T-cell (primary cell): ENCODE measurements at places on chromosomes 6 and 20. TPM values are rescaled to one million over a fixed set of nuclear protein-coding genes. Genes with fewer than 3 reads are reported as not detected.

Gene SPATA25
- 4.6 TPM for total RNA-seq

Gene CFB
- 1.3 TPM for total RNA-seq

Gene SPATA2
- 14.5 TPM for total RNA-seq

Gene NDRG3
- total RNA-seq = 28.3 TPM

Gene ASIP
- not detected for total RNA-seq

Gene KIF13A
- 0.92 TPM for total RNA-seq

Gene ZFP57
- 1.0 TPM for total RNA-seq

Gene ACSS1
- 58.3 TPM for total RNA-seq

Gene ERMARD
- total RNA-seq = 24.7 TPM

Gene POPDC3
- total RNA-seq = not detected

Gene ACTL10
- total RNA-seq = 7.3 TPM

GRCh38 chr20:11958855-11959254 lies 41.2 kb downstream of the BTBD3 start:
- no peak for DNase-seq

DNA sequence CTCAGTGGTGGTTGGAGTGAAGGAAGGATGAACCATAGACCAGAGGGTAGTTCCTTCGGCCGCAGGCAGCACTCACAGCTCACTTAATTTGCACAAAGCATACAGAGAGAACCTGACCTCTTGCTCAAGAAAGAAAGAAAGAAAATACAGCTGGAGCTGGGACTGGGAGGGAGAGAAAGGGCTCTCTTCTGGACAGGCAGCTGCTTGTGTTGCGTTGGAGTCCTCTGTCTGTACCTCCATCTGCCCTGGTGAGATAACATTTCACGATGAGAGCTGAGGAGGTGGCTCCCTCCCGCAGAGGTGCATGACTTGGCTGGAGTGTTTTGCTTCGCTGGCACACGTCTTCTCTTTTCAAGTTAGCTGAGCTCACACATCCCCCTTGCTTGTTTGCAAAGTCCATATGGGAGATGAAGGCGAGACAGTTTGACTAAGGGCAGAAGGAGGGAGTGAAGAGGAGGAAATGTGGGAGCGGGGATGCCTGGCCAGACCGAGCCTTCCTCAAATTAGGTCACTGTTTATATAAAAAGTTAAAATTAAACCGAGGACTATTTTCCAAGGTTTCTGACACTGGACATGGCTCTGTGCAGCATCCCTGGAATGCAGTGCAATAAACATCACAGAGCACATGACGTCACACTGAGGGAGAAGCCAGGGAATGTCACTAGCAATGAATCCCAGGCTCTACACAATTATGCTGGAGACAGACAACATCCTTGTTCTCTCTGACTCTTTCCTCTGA lies 359.4 kb downstream of the CD83 start:
- DNase-seq = no peak

GRCh38 chr6:16329233-16329632 lies 90.8 kb downstream of the GMPR start:
- no peak for DNase-seq

DNA sequence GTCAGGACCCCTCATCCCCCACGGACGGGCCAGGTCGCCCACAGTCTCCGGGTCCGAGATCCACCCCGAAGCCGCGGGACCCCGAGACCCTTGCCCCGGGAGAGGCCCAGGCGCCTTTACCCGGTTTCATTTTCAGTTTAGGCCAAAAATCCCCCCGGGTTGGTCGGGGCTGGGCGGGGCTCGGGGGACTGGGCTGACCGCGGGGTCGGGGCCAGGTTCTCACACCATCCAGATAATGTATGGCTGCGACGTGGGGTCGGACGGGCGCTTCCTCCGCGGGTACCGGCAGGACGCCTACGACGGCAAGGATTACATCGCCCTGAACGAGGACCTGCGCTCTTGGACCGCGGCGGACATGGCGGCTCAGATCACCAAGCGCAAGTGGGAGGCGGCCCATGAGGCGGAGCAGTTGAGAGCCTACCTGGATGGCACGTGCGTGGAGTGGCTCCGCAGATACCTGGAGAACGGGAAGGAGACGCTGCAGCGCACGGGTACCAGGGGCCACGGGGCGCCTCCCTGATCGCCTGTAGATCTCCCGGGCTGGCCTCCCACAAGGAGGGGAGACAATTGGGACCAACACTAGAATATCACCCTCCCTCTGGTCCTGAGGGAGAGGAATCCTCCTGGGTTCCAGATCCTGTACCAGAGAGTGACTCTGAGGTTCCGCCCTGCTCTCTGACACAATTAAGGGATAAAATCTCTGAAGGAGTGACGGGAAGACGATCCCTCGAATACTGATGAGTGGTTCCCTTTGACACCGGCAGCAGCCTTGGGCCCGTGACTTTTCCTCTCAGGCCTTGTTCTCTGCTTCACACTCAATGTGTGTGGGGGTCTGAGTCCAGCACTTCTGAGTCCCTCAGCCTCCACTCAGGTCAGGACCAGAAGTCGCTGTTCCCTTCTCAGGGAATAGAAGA lies 978 bp downstream of the HLA-A start:
- no peak for DNase-seq

DNA sequence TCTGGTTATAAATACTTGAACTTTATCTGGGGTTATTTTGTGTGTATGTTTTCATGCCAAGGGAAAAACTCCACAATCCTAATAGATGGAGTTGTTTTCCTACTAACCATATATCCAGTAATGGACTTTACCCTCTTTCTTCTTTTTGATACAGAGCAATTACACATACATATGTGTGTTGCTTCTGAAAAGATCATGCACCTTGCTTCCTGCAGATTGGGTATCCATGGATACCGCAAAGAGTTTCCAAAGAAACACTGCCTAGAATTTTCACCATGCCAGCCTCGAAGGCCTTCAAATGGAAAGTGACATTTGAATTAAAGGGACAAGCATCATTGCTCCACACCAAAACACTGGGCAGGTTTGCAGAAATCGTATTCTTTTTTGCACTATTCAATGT lies 26.8 kb downstream of the HDDC2 start:
- DNase-seq = no peak

DNA sequence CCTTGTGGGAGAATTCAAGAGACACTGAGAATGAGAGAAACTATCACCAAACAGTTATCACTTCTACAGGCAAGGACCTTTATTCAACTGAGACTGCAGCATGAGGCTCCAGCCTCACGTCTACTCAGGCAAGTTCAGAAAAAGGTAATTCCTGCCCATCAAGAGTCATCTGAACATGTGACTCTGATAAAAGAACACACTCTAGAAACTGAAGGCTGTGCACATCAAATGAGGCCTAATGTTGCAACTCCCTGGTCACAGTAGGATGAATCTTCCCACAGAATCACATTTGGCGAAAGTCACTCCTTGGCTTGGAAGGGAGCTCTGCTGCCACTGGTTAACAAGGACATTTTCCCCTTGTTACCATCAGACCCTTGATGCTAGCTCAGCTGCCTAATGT lies 71.2 kb upstream of the EMILIN3 start:
- DNase-seq = no peak

- DNase-seq = no peak
Measured at GRCh38 chr6:126812010-126812409, 306.5 kb upstream of the RSPO3 start.

GRCh38 chr6:164563924-164564323 lies 745.5 kb downstream of the C6orf118 start:
- DNase-seq = no peak

DNA sequence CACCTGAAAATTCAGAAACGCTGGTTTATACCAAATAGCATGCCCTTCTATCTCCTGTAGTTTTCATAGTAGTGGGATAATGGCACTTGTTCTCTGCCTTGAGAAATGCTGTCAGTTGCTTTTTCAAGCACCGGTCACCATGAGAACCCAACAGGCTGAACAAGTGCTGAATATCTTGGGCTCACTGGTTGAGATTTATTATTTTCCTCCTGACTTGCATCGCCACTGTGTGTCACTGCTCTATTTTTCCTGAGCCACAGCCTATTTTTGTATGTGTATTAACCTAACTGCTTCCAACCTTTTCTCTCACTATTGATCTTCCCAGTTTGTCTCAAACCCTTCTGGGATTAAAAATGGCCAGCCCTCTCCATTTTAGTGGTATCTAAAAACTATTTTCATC lies 71.9 kb downstream of the OPN5 start:
- DNase-seq = no peak

GRCh38 chr6:155887421-155887820 lies 431.8 kb upstream of the NOX3 start:
- no peak for DNase-seq

- no peak for DNase-seq
Measured at GRCh38 chr6:73728548-73729205, 32.7 kb downstream of the CD109 start.

DNA sequence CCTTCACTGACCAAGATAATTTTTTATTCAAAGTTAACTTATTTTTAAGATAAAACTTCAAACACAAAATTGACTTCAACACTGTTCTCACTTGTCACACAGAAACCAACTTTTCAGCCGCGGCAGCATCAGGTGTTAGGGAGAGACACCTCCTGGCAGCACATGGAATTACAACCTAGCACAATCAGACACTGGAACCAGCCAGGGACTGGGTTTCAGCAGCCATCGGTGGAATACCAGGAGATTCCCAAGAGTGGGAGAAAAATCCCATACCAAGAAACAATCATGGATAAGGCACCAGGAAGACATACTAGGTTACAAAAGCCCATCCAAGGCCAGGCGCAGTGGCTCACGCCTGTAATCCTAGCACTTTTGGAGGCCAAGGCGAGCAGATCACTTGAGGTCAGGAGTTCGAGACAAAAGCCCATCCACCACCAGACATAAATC lies 70.0 kb downstream of the SNX5 start:
- peak; percentile 58 for DNase-seq

GRCh38 chr6:74658391-74658790 lies 547.5 kb downstream of the COL12A1 start:
- DNase-seq = no peak

- DNase-seq = no peak
Measured at GRCh38 chr20:59632541-59633113, 28.3 kb downstream of the PHACTR3 start.

DNA sequence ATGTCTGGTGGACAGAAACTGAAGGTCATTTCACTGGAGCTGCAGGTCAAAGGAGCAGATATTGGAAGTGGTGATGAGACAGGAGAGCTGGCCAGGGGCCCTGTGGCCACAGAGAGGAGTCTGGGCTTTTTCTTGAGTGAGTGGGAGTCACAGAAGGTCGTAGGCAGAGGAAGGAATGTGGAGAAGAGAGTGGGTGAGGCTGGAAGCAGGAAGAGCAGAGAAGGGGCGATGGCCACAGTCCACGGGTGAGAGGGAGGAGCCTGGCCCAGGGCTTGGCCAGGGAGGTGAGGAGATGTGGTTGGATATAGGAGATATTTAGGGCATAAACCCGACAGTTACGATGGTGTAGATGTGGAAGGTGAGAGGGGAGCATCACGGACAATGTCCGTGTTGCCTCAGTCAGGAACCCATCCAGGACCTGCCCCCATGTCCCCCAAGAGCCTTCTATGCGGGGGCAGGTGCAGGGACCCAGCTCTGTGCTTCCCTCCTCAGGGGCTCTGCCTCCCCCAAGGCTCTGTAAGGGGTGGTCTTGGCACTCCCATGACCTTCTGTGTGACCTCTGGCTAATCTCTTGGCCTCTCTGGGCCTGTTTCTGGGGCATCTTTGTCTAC lies 150.5 kb upstream of the PTPN1 start:
- DNase-seq = no peak

GRCh38 chr20:59390437-59390836 lies 90.0 kb downstream of the EDN3 start:
- DNase-seq = no peak

DNA sequence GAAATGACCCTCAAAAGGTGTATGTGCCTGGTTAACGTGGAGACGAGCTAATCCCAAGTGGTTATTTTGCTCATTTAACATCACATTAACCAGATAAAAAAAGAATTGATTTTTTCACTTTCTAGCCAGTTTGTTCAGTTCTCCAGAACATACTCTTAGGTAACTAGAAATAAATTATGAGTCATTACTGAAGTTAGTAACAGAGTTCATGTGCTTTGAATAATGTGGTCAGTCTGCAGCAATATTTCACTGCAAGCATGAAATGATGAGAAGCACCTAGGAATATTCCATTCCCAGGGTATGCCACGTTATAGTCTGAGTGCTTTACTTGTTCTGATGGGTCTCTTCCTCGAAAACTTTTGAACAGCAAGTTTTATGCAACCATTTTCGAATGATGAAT lies 138.3 kb upstream of the INSM1 start:
- no peak for DNase-seq

GRCh38 chr6:138663892-138664291 lies 109.7 kb upstream of the CCDC28A start:
- no peak for DNase-seq

- DNase-seq = no peak
Measured at GRCh38 chr6:160132776-160133338, 11.2 kb downstream of the SLC22A1 start.

GRCh38 chr6:56327946-56328727 lies 80.8 kb upstream of the COL21A1 start:
- DNase-seq = no peak

DNA sequence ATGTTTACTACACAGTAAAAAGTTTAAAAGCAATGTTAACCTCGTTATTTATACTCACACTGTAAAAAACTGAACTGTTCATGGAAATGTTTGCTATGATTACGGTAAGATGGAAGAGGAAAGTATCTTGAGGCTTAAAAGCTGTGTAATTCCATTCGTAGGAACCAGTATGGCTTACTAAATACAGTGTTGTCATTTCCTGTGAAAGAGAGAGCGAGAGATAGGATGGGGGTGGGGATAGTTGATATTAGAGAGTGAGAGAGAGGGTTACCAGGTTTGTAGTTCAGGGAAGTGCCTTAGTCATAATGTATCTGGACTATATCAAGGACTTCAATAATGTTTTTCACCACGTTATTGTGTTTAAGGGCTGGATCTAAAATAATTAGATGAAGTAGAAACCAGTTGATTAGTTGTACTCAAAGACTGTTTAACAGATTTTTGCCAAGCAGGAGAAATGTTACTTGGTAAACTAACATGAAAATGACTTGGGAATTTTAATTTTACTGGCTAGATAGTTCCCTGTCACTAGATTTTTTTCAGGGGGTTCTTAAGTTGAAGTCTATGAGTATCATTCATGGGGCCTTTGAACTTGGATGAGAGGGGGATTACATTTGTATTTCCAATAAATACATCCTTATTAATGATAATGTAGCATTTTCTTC lies 30.4 kb downstream of the AFDN start:
- no peak for DNase-seq

GRCh38 chr6:14882394-14883026 lies 363.4 kb upstream of the JARID2 start:
- no peak for DNase-seq

GRCh38 chr20:12318043-12318442 lies 400.4 kb downstream of the BTBD3 start:
- no peak for DNase-seq

DNA sequence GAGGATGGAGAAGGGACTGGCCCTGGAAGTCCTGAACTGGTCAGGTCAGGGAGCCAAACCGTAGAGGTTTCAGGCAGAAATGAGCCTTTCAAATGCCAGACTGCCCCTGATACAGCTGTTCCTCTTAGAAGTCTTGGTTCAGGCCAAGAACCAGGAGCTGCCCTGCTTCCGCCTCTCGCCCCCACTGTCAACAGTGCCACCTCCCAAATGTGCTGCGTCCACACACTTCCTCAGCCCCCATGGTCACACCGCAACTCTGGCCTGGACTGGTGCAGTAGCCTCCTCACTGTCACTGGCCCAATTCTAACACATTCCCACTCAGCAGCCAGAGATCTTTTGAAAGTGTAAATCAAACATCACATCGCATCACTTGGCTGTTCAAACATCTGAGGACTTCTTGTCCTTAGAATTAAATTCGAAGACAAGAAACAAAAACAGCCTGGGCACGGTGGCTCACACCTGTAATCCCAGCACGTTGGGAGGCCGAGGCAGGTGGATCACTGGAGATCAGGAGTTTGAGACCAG lies 69.7 kb downstream of the STK35 start:
- DNase-seq = no peak
